ENCODE measurements at places on chromosomes 12 and 14.

- DNase-seq = no peak
Measured at GRCh38 chr12:79935624-79936345, 888 bp upstream of the PPP1R12A start.

- no peak for DNase-seq
Measured at GRCh38 chr12:68932128-68932960, 627 bp downstream of the CPM start.

GRCh38 chr12:112304436-112304835, 77.8 kb downstream of the HECTD4 start:
- DNase-seq = no peak

DNA sequence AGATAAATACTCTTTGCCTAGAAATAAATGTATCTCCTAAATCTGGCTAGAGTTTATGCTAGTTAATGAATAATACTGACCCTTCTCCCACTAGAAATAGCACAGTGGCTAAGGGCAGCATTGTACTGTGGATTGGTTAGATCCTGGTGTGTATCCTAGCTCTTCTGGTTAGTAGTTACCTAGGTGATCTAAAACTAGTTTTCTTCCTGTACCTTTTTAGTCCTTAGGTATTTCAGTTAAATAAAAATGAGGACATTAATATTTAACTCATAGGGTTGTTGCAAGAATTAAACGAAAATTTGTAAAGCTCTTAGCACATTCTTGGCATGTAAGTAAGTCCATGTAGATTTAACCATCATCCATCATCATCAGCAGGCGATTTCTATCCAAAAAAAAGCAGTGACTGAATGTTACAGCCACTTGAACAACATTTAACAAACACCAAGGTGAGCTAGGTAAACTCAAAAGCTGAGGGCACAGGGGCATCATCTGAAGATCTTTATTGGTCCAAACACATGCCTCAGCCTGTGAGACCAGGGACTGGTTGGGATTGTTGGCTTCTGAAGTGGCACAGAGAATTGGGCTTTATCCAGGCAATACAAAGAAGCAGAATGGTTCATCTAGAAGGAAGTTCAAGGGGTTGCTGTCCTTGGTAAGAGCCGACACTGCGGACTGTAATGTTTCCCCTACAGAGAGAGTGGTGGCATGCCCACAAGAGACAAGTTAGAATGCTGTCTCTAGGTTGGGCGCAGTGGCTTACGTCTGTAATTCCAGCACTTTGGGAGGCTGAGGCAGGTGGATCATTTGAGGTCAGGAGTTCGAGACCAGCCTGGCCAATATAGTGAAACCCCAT, 100.8 kb downstream of the GAS2L3 start:
- no peak for DNase-seq

- DNase-seq = no peak
Measured at GRCh38 chr12:63085120-63085519, 65.9 kb downstream of the AVPR1A start.

GRCh38 chr12:27548301-27549199, 24.5 kb downstream of the PPFIBP1 start:
- DNase-seq = no peak

DNA sequence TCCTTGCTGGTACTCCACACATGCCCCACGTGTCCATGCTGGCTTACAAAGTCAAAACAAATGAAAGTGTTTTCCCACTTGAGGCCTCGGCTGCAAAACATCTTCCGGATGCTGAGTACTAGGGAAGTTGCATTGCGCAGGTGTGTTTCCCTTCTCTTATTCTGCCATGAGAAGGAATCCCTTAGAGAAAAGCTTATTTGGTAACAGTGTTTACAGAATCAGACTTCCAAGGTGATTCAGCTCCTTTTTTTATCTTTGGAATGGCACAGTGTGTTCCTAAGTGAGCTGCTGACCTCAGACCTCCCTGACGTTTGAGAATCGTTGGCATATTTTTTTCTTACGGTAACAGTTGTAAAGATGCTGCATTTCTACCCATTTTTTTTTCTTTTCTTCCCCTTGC, 211.3 kb downstream of the ESR2 start:
- DNase-seq = no peak

DNA sequence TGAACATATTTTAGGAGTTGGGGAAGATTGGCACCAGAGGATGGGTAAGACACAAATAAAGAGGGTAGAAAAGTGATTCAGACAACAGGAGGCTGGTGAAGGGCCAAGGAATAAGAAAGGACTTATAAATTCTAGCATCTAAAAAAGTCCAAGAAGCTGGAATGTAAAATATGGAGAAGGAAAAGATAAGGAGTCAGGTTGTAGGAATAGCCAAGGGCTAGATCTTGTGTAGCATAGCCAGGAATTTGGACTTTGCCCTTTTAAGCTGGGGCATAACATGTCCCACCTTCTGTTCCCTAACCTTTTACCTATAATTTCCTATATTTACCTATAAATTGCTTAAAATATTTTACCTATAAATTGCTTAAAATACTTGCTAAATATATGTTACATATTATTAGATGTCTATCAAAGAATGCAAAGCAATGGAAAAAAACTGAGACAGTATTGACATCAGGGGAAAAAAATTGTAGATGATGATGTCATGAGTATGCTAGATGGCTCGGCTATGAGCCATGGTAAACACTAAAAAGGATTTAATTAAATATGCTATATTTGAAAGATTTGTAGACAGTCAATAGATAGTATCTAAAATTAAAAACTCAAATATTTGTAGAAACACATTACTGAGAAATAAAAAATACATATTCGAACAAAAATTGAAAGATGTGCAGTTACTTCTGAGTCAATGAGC, 99.7 kb upstream of the PLEKHG7 start:
- DNase-seq = no peak

DNA sequence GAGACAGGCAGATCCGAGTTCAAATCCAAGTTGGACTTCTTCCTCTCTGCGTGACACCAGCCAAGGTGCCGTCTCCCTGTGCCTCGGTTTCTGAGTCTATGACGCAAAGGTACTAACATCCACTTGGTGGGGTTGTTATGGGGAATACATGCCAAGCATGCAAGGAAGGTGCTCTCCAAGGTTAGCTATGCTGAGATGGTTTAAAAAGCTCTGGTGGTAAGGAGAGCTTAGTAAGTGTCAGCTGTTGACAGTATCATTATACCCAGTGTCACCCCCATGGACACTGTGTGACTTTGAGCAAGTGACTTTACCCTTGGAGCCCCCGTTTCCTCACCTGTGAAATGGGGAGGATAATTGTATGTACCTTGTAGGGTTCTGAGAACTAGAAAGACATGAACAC, 22.2 kb downstream of the MMAB start:
- DNase-seq = no peak

GRCh38 chr12:65699251-65699650, 125.0 kb upstream of the HMGA2 start:
- DNase-seq = no peak

- no peak for DNase-seq
Measured at GRCh38 chr12:104372061-104372720, 68.7 kb downstream of the EID3 start.

Data from substantia nigra (tissue), 51 donors.